Stimulated activated CD8-positive, alpha-beta memory T cell treated with anti-CD3 and anti-CD28 coated beads, Interleukin-7, amount 100 ng/mL, for 1 hour (primary cell): ENCODE measurements at places on chromosomes 13 and 19.

DNA sequence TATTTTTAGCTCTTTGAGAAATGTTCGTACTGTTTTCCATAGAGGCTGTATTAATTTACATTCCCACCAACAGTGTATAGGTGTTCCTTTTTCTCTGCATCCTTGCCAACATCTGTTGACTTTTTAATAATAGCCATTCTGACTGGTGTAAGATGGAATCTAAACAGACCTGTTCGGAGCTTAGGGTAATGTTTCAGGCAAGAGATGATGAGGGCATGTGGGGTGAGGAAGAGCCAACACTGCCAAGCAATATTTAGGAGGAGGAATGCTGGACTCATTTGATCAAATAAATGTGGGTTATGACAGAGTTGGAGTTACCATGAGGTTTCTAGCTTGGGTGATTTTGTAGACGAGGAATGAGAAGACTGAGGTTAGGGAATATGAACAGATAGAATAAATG is 382.9 kb downstream of the KLF12 start:
- DNase-seq, result no peak

DNA sequence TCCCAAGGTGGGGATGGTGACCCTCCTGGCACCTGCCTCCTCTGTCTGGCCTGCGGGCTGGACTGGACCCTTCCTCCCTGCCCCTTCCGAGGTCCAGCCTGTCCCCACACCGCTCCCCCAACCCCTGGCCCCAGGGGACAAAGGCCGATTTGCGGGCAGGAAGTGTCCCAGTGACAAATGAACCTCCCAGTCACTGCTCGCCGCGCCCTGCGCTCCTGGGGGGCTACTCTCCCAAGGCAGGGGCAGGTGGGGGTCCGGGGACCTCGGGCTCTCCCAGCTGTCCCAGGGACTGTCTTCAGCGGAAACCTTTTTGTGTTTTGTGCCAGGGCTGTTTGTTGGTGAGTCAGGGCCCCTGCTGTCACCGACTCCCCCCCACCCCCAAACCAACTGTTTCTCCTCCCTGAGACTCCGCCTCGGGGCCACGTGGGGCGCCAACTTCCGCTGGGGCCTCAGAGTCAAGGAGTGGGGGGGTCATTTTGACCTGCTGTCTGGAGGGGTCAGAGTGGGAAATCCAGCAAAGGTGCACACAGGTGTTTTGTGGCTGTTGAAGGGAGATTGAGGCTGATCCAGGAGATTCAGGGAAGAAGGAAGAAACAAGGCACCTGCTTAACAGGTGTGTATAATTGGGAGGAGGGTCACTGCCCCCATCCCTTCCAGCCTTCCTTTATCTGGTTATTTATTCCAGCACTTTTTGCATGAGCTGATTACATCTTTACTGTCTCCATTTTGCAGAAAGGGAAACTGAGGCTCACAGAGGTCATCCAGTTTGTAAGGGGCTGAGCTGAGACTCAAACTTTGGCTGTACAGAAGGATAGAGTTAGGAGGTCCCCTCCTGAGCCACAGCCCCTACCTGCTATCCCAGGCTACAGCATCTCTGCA is 831 bp downstream of the PGPEP1 start:
- peak; percentile 32 for DNase-seq

DNA sequence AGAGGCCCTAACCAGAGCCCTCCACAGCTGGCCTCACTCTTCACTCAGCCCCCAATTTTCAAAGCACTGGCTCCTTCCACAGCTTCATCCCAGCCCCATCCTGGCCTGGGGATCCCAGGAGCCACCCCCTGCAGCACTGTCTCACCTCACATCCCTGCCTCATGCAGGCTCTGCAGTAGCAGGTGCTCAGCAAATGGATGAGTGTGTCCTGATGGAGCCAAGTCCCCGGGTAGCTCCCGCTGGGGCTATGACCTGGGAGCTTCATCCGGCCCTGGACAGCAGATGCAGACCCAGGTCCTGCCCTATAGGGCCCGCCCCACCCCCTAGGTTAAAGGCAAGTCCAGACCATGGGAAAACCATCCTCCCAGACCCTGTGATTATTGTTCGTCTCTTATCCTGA is 143.2 kb upstream of the ZNF507 start:
- DNase-seq, result no peak

DNA sequence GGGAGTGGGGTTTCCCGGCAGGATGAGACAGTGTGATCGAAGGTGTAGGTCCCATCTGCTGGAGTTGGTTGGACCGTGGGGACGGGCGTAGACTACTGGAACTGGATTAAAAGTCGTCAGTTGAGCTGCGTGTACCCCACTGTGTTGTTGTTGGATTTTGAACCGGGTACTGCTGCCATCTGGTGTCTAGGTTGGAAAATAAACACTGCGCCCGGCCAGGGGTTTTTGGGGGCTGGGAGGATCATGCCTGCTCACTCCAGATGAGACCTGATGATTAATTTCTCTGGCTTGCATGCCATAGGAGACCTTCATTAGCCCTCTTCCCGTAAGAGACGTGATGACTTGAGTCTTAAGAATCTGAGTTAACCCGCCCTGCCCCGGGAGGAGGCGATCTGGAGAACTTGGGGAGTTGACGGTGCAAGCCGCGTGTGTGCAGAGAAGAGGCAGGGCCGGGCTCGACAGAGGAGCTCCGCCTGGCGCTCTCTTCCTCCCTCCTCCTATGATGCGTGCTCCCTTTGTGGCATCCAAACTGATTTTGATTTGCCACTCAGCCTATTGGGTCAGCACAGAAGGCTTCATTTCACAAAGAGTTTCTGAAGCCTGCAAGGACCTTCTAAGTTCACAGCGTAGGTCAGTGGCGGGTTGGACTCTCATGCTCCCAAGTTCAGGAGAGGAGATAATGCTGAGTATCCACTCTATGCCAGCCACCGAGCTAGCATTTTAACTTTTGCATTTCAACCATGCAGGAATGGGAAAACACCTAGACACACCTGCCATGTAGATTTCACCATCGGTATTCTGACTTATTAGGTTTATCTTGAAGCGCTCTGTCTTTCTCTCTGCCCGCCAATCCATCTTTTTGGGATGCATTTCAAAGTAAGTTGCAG is 2.7 kb downstream of the UHRF1 start:
- peak; percentile 35 for DNase-seq

- DNase-seq, result no peak
Measured at GRCh38 chr13:80469853-80470381, 129.0 kb upstream of the SPRY2 start.

GRCh38 chr19:4431808-4432674 is 25.6 kb downstream of the UBXN6 start:
- DNase-seq, result no peak

DNA sequence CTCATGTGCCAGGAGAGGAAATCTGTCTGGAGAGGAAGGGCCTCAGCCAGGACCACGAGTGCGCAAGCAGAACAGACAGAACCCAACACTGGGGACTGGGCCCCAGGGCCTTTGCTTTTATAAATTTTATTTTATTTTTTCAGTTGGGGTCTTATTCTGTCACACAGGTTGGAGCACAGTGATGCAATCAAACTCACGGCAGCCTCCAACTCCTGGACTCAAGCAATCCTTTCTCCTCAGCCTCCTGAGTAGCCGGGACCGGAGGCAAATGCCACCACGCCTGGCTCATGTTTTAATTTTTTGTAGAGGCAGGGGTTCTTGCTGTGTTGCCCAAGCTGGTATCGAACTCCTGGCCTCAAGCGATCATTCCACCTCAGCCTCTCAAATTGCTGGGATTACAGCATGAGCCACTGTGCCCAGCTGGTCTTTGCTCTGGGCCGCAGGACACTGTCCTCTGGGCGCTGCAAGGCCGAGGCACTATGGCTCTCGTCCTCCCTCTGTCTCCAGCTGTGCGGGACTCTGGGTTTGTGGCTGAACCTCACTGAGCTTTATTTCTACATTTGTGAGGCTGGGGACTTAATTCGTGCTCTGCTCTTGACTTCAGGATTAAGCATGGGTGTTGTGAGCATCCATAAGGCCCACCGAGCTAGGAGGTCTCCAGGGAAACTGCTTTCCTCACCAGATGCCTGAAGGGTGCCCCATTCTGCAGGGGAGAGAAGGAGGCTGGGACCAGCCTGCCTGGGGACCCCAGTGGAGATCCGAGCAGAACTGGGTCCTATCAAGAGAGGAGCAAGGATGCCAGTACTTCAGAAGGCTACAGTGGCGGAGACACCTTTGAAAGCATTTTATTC is 144.2 kb upstream of the VSTM2B start:
- no peak for DNase-seq

DNA sequence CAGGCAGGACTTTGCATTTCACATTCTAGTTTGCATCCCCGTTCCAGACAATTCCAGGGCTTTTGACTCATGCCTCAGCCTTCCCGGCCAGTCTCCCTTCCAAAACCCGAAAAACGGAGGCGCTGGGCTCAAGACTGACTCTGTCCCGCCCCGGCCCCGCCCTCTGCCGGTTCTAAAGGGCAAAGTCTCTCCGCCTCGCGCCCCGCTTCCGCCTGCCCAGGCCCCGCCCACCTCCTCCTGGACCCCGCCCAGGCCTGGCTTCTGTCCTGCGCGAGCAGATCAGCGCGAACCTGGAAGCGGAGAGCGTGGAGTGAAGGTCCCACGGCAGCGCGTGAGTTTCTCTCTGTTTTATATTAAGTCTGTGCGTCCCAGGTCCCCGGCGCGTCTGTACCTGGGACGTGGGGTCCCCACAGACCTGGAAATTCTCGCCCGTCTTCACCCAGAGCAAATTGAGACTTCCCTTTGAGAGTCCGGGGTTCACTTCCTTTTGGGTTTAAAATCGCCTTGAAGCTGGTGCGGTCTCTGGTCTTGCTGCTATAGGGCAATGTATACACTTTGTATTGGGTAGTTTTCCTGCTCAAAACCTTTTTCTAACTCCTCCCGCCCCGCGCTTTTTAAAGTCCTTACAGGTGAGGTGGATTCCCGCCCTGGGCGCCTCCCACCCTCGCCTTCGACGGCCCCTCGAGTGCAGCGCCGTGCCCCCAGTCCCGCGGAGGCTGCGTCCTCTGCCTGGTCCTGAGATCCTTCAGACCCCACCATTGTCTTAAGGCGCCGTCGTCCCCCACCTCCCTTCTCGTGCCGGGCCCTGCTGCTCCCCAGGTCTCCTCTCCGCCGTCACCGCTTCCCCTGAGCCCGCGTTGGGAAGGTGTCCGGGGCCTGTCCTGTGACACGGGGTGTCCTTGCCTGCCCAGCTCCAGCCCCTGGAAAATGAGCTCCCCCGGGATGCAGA is 31.2 kb downstream of the ZNF701 start:
- DNase-seq, result peak; percentile 91

- DNase-seq, result no peak
Measured at GRCh38 chr13:73697166-73697565, 437.0 kb downstream of the KLF12 start.
